ENCODE measurements at places on chromosomes 2 and 18.

DNA sequence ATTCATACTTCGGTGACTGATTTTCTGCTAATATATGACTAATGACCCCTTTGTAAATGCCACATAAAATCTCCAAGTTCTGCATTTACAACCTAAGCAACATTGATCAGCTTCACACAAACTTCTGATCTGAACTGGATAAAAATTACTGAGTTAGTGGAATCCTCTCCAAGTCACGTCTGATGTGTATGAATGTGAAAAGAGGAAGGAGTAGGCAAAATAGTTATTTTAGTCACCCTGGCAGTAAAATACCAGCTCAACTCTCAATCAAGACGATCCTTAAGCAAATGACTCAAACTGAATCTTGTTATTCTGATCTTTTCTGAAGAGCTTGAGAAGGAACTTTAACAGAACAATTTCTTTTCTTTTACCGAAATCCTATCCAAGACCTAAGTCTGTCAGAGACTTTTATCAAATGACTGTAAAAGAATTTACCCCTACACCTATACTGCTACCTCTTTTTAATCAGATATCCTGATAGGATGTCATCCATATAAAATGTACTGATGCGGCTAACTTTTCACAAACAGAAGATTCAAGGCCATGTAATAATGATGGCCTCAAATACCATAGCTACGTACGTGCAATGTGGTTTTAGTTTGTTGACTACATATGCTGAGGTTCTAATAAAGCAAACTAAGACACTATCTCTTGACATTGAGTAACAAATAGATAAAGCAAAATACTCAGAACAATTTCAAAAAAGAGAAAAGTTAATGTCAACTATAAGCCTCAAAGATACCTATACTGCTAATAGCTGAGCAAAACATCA, 23.7 kb downstream of the CUL3 start:
- no peak for DNase-seq

DNA sequence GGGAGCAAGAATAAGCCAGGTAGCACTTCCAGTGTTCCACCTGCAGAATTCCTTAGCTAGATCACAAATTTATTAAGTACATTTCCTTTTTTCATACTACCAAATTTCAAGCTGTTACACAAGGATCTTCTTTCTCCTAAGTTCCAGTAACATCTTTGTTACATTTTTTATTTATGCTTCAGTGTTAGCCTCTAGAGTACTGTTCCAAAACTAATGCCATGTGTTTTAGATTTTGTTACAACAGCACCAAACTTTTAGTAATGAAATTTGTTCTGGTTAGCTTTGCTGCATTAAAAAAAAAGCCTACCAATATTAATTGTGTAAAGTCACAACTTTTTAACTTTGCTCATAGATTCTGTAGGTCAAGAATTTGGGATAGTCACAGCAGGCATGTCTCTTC, 161.1 kb downstream of the CAMKMT start:
- DNase-seq, result no peak

GRCh38 chr2:37892436-37893114, 32.5 kb upstream of the RMDN2 start:
- no peak for DNase-seq

DNA sequence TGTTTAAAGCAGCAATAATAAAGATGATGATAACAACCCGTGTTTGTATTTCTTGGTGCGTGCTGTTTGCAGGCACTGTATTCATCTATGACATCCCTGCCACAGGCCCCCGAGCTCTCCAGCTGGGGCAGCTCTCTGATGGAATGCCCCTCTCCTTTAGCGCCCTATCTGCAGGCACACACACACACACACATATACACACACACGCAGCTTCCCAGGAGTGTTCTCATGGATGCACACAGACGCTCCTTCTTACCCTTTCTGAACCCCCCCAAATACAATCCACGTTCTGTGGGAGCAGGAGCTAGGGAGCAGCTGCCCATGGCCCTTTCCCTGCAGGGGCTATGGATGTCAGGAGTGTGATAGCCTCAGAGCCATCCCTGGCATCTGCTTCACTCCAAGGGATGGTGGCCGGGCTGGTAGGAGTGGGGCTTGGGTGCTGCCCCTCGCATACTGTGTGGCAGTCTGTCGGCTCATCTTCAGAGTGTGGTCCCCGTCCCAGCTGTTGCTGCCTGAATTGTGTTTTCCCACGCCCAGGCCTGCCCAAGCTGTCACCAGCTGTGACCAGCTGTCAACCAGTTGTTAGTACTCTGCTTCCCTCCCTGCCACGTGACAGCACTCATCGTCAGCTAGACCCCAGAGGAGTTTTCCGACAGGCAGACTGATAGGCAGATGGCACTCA, 50.8 kb upstream of the MYCN start:
- no peak for DNase-seq

- no peak for DNase-seq
Observed at GRCh38 chr2:218860950-218861381, 1.4 kb downstream of the WNT6 start.

GRCh38 chr2:129761569-129762021, 217.9 kb upstream of the RAB6C start:
- DNase-seq, result no peak

- no peak for DNase-seq
Observed at GRCh38 chr2:5686068-5686467, 6.1 kb upstream of the SOX11 start.

DNA sequence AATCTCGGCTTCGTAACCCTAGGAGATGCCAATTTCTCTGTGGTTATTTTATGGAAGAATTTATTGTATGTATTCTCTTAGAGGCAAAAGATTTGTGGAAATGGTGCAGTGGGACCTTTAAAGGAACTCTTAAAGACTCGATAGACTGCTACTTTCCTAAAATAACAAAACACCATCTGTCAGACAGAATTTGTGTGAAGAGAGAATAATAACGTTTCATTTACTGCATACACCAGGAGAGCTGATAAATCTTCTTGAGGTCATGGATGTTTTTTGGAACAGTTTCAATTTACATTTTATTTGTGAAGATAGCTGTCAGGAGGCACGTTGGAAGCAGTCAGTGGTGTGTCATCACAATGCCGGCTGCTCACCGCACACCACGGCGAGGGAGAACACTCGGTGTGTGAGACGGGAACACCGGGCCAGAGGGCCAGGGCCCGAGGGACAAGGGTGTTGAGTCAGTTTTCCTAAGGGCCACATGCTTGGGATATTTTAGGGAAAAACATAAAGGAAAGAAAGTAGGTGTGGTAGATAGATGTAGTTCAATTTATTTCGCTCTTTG, 1681.0 kb upstream of the DDX18 start:
- DNase-seq, result no peak

GRCh38 chr2:66850376-66850775, 415.5 kb downstream of the MEIS1 start:
- no peak for DNase-seq

DNA sequence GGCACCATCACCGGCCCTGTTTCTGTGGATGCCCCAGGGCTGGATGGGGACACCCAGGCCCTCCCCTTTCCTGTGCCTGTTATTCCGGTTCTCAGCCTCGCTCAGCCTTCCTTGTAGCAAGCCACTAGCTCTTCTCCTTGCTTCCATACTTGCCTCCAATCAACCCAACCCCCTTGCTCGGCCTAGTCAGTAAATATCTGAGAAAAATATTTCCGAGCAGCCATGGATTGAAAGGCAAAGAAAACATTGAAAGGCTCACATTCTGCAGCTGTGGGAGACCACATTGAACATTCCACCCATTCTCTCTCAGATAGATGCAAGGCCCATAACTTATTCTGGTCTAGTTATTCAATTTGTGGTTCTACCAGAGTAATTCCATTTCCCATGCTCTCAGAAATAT, 114.9 kb downstream of the SPP2 start:
- DNase-seq, result no peak

DNA sequence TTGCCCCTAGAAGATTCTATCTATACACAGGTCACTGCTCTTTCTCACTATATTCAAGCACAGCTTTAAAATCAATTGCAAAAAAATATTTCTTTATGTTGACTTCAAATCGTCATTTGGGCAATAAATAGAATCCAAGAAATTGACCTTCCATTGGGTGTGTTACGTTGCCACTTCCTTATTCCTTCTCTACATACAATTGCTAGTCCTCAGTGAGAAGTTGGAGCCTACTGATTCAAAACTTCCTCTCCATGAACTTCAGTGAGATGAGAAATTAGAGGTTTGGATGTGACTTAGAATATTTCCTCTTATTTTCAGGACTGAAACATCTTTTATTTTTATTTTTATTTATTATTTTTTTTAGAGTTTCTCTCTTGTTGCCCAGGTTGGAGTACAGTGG, 40.3 kb downstream of the PMAIP1 start:
- no peak for DNase-seq

GRCh38 chr18:9103376-9103873, 926 bp downstream of the NDUFV2 start:
- DNase-seq, result no peak

DNA sequence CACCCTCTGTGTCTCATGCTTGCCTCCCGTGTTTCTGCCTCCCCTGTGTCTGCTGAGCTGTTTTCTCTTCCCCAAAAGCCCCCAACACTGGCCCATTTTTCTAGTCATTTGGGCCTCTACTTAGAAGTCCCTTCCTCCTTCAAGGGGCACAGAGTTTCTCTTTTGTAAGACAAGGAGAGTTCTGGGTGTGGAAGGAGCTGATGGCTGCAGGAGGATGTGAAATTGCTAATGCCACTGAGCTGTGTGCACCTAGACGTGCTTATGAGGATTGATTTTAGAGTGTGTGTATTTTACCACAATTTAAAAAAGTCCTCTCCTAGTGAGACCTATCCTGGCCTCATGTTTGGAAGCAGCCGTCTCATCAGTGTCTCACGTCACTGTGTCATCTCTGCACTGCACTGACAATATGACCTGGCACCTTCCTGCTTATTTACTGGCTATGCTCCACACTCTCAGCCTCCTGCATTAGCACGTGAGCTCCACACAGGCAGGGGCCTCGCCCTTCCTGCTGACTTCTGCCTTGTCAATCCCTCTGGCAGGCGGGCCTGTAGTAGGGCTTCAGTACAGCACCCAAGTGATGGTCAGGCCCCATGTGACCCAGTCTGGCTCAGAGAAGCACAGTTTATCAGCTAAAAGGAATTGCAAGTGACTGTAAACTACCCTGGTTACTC, 8.0 kb upstream of the MBP start:
- no peak for DNase-seq

GRCh38 chr2:68870215-68870614, 982 bp downstream of the BMP10 start:
- no peak for DNase-seq

- peak; percentile 62 for DNase-seq
Observed at GRCh38 chr2:121699421-121700333, 37.0 kb downstream of the NIFK start.

- no peak for DNase-seq
Observed at GRCh38 chr18:8797206-8797605, 91.8 kb downstream of the MTCL1 start.

DNA sequence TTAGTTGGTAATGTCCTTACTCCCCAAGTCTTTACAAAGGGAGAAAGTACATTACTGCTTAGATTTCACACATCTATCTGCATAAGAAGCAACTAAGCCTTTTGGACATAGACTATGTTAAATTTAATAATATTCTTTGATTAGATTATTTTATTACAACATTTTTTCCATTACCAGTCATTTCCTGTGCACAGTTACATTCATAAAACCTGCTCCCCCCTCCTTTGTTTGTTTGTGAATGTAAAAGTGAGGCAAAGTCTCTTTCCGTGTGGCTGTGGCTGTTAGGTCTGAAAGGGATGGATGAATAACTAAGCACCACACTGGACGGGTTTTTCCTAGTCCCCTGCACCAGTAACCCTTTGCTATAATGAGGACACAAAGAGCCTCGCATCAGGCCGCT, 9.6 kb downstream of the PTGR3 start:
- DNase-seq, result no peak

GRCh38 chr2:226063704-226064440, 664.4 kb downstream of the NYAP2 start:
- no peak for DNase-seq

DNA sequence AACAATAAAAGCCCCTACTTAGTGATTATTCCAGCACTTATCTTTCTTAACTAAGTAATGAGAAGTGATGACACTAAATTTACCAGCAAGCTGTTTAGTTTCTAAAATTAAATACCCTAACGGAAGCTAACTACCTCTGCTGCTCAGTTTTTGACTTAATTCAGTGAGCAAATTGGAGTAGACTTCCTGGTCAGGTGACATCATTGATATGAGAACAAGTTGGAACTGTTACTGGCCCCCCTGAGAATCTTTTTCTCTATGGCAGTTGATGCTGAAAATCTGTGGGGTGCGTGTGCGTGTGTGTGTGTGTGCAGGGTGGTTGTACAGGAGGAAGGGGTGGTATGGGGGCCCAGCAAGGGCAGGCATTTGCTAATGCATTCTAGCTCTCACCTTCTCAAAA, 35.5 kb upstream of the BMP10 start:
- DNase-seq, result no peak
